Activated naive CD4-positive, alpha-beta T cell treated with anti-CD3 and anti-CD28 coated beads, Interleukin-2, amount 50 U/mL, for 72 hours (primary cell): ENCODE measurements at places on chromosomes 3 and 15.

GRCh38 chr3:112132975-112133448 lies at the start of gene GCSAM:
GCSAM (minus strand) TSS chr3:112133248; CDS start chr3:112133120, 128 bp downstream.
- peak; percentile 71 for DNase-seq

GRCh38 chr15:89333959-89334509 lies 590 bp downstream of the POLG start:
- no peak for DNase-seq

- no peak for DNase-seq
These were observed 7.3 kb downstream of the TMEM212 start for GRCh38 chr3:171850320-171850959.

DNA sequence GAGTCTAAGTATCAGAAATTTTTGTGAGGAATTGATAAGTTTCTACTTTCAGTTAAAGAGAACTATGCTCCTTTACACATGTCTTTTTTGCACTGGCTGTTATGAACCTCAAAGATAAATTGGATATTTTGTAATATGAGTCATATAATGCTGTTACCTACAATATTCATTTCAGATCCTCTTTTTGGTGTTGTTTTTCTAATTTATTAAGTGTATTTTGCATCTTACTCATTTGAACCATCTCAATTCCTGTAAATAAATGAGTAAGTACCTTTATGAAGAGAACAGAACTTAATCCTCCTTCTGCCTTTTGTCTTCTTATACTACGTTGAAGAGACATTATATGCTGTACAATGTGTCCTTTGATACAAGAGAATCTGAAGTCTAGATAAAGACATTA lies 74.4 kb downstream of the ZIC1 start:
- no peak for DNase-seq

DNA sequence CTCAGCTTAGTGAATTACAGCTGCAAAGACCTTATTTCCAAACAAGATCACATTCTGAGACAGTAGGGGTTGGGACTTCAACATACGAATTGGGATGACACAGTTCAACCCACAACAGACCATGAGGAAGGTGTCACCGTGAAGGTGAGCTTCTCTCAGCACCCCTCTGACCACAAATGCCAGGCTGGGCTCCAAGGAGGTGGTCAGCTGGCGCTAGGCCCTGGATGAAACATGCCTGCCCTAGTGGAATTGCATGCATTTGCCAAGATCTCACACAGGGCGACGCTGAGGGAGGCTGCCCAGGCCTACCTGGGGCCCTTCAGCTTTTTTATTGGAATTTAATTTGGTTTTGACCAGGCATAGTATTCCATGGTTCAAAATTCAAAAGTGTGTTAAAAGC lies 1.8 kb downstream of the CFAP100 start:
- DNase-seq = no peak

DNA sequence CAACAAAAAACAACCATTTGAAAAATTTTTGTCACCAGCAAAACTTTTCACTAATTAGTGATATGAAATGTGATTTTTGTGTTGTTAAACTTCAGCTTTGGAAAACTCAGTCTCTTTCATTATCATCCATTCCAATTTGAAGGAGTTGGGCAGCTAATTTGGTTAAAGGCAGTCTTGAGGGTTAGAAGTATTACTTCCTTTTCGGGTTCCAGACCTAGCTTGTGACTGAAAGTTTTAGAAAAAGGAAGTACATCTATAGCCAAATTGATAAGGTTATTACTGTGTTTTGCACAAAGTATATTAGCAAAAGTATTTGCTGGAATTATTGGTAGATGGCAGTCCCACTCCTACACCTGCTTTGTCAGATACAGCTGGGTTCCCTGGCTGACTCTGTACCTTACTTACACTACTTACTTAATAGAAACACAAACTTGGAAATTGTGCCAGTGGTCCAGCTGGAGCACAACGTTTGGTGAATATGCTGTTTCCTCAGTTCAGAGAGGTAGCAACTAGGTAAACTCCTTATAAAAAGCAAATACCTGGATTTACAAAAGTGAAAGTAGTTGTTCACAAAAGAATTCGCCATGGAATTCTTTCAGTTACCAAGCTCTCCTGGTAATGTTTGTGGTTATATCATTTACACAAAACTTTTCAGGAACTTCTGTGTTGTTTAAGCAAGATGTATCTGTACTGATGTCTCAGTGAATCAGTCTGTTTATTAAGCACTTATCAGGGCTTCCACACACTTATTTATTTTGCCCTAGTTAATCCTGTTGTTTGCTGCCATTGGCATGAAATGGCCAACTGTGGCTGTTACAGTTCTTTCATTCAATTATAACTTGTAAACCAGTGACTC lies 31.6 kb downstream of the TIPARP start:
- DNase-seq = no peak

DNA sequence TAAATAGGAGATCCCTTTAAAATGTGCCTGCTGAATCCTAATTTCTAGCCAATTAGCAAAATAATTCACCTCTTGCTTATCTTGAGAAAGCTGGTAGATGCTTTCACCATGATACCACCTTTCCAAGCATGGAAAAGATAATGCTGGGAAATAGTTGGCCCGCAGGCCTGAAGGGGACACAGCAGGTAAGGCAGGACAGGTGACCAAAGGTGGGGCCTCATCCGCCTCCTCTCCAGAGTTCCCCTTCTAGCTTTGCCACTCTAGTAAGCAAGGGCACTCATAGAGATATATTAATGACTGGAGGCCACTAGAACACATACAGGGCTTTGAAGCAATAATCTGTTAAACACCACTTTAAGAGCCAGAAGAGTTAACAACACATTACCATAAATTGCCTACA lies 45.5 kb downstream of the SATB1 start:
- no peak for DNase-seq

DNA sequence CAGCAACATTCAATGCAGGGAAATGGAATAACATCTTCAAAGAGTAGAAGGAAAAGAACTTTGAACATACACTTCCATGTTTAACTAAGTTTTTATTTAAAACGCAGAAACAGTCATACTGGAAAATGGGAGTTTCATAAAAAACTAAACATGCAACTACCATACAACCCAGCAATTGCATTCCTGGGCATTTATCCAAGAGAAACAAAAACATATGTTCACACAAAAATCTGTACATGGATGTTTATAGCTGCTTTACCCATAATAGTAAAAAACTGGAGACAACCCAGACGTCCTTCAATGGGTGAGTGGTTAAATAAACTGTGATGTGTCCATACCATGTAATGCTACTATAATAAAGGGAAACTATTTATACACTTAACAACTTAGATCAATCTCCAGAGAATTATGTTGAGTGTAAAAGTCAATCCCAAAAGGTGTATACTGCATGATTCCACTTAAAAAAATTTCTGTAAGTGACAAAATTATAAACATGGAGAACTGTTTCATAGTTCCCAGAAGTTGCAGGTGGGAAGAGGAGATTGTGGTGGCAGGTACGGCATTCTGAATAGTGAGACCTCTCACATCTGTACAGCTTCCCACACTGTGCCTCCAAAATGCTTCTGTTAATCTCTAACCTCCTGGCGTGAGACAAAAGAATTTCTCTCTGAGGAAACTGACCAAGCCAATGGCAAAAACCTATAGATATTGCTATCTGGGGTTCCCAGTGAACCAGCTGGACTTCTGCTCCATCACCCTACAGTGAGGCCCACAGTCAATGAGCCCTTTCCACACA lies 23.1 kb downstream of the ISG20 start:
- DNase-seq = no peak

DNA sequence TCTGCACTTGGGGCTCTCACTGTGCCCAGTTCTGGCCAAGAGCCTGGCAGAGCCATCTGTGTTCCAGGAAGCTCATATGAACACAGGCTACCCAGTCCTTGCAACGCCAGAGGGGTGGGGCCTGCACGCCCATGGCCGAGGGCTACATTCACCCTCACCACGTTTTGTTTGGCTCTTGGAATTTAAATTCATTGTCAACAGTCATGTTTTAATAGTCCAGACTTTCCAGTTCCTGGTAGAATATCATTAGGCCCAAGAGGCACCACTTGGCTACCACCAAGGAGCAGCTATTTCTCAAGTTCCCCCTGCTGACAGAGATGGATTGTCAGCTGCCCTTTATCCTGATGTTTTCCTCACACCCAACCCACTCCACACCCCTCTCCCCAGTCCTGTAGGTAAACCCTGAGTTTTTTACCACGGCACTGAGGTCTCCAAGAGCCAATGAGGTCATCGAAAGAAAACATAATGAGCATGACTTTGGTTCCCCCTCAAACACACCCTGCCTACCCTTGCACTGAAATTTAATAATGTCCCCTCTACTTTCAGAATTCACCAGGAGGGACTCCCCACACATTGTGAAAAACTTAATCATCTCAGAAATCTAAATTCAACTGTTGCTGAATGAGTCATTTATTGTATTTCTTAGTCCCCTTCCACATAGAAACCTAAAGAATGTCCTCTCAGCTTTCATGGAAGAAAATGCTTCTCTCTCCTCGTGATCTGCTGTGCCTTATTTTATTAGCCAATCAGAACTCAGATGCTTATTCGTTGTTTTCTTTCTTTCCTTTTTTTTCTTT lies 125.1 kb downstream of the SHQ1 start:
- DNase-seq = no peak

GRCh38 chr3:137041251-137041650 lies 83.5 kb downstream of the IL20RB start:
- no peak for DNase-seq

- DNase-seq = no peak
These were observed 500.6 kb downstream of the MAGI1 start for GRCh38 chr3:65538101-65538500.

DNA sequence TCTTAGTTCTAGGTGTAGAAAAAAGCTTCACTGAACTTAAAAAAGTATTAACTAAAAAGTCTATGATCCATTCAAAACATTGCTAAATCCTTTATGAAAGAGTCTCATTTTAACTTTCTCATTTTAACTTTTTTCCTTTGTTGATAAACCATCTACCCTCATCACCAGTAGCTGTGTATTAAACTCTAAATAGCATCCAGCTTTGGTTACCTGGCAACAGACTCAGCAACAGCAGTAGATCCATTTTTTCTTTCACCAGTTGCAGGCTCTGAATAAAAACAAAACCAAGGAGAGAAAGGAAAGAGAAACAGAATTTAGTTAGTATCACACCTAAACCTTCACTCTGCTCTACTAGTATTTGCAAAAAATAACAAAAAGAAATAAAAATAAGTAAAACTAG lies 51.6 kb downstream of the TP53BP1 start:
- peak; percentile 11 for DNase-seq

GRCh38 chr3:168989396-168989795 lies 674.1 kb downstream of the MECOM start:
- DNase-seq = no peak

DNA sequence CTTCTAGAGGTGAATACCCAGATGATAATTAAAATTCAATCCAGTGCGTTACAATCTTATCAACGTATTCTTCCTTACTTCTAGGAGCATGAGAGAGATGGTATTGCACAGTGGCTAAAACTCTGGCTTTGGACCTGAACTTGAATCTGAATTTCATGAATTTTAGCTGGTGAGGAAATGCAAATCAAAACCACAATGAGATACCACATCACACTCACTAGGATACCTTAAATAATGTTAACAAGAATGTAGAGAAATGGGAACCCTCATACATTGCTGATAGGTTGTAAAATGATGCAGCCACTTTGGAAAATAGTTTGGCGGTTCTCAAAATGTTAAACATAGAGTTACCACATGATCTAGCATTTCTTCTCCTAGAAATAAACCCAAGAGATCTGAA lies 47.1 kb upstream of the TSC22D2 start:
- DNase-seq = no peak

DNA sequence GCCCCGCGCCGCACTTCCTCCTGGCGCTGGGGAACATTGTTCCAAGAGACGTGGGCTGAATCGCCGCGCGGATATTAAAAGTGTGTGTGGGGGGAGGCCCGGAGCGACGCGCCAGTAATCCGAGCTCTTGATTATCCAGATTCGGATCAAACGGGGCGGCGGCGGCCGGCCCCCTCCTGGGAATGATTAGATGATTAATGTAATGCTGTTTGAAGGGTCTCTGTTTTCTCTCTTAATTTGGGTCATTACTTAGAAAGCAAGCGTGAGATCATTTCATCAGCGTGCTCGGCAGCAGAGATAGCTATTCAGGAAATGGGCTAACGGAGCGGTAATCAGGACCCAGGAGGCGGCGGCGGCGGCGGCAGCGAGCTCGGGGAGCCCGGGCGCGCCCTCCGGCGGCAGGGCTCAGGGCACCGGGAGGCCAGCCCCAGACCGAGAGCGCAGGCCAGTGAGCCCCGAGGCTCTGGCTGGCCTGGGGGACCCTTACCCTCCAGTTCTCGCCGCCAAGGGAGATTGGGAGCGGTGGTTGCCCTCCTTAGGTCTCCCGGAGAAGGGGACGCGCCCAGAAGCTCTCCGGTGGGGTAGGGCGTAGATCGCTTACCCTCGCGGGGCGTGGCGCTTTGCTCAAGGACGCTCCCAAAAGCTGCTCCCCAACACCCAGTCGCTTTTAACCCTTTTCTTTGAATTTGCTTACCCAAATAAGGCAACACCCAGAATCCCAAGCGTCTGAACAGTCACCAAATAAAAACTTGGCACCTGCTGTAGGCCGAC lies 4.5 kb downstream of the FEZF2 start:
- DNase-seq = no peak

GRCh38 chr15:81548365-81549130 lies 174.5 kb upstream of the TMC3 start:
- DNase-seq = no peak

DNA sequence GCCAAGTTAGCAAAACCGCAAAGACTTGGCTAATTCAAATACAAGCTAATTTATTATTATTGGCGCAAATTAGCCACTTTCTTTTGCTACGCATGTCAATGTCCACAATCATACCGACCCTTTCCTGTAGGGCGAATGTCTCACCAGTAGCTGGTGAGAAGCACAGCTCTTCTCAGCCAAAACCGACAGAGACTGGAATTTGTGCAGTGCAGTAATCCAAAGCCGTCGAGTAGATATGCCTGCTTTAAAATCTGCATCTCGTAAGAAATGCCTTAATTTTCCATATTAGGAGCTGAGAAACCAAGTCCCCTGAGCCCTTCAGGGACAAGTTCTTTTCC lies 614 bp upstream of the MINDY2 start:
- DNase-seq = no peak

- DNase-seq = no peak
These were observed 242.8 kb downstream of the DTWD1 start for GRCh38 chr15:49863431-49864224.

GRCh38 chr15:77305953-77306352 lies 114.0 kb downstream of the PEAK1 start:
- no peak for DNase-seq

DNA sequence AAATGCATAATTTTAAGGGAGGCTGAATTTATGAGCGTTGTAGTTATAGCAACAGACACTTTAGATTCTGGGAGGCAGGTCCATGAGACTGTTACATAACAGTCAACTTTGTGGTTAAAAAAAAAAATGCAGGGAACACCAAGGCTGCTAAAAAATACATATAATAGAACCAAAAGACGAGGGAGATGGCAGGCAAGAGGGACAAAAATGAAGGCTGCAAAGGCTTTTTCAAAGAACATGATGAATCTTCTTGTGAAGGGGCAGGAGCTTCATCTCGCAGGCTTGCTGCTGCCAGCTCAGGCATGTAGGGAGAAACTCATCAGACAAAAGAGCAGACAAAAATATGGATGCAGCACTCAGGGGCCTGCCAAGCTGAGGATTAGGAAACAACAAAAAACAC lies 243.9 kb downstream of the SHQ1 start:
- DNase-seq = no peak

- no peak for DNase-seq
These were observed 13.9 kb upstream of the TEX9 start for GRCh38 chr15:56351353-56351752.

GRCh38 chr3:104642827-104643226 lies 723.9 kb upstream of the ALCAM start:
- DNase-seq = no peak
